COR-L47 (cell line): ENCODE measurements at places on chromosomes 7 and 10.

DNA sequence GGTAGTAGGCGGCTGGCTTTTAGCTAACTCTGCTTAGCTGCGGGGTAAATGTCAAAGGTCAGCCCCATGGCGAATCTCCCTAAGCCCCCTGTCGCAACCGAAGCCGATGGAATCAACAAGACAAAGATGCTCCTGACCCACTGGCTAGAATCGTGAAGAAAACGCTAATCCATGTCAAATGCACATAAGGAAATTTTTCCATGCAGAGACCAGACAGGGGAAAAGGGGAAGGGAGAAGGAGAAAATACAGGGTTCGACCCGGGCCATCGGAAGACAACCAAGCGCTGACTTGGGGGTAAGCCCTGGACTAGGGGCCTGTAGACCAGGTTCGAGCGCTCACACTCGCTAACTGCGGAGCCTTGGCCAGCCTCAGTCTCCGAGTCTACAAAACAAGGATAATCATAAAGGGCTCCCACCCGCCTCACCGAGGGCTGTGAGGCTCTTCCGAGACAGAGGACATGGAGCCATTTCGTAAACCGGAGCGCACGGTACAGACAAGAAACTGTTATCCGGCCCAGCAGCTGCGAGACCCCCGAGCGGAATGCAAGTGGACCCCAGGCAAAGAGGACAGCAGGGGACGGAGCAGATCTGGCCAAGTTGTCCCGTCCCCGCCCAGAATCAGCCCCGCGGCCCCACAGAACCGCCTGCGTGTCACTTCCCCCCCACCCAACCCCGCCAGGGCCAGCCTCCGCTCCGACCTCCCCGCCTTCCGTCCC, 507 bp downstream of the SAR1A start:
- no peak for DNase-seq

- DNase-seq = no peak
These were observed 75.1 kb downstream of the EMX2 start for GRCh38 chr10:117617659-117618058.

- DNase-seq = no peak
These were observed 53.9 kb downstream of the PIK3CG start for GRCh38 chr7:106918991-106919390.

DNA sequence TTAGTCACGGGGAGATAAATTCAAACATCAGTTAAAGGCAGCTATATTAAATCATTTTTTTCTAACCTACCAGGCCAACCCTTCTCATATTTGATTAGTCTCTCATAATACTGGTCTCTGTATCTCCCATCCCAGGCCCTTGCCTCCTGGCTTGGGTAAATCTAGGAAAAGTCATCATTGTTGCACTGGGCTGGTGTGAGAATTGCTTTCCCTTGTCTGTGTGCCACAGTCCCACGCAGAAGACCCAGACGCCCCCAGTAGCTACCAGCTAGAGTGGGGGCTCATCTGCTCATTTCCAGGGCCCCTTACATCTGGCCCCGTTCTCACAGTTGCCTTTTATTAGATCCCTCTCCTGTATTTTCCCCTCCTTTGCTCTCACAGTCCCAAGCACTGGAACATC, 67.6 kb upstream of the VIPR2 start:
- DNase-seq = no peak

GRCh38 chr7:50648076-50648475, 82.9 kb upstream of the DDC start:
- no peak for DNase-seq

DNA sequence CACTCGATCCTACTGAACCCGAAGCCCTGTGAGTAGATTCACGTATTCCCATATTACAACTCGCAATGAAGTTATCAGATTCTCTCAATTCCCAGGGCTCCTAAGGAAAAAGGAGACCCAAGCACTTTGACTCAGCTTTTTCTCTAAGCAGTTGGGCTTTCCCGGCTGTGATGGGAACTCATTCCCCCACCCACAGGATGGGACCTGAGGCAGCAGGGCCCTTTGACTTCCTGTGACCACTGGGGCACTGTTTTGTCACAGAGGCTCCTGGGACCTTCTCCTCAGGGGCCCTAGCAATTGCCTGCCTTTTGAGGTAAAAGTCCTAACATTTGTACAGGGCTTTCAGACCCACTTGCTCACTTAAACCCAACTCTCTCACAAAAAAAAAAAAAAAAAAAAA, 122.8 kb upstream of the PDLIM1 start:
- DNase-seq = no peak

DNA sequence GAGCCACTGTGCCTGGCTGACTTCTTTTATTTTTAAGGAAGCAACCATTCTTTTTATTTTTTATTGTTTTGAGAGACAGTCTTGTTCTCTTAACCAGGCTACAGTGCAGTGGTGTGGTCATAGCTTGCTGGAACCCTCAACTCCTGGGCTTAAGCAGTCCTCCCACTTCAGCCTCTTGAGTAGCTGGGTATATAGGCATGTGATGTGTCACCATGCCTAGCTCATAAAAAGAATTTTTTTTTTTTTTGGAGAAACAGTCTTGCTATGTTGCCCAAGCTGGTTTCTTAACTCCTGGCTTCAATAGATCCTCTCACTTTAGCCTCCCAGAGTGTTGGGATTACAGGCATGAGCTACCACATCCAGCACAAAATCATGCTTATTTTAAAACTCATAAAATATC, 5.8 kb downstream of the MCU start:
- DNase-seq = no peak

GRCh38 chr10:50437248-50437647, 185.9 kb upstream of the ASAH2 start:
- no peak for DNase-seq

- no peak for DNase-seq
These were observed 1.1 kb downstream of the JAKMIP3 start for GRCh38 chr10:132066812-132067211.

- no peak for DNase-seq
These were observed 17.6 kb upstream of the PANK1 start for GRCh38 chr10:89662596-89662995.

DNA sequence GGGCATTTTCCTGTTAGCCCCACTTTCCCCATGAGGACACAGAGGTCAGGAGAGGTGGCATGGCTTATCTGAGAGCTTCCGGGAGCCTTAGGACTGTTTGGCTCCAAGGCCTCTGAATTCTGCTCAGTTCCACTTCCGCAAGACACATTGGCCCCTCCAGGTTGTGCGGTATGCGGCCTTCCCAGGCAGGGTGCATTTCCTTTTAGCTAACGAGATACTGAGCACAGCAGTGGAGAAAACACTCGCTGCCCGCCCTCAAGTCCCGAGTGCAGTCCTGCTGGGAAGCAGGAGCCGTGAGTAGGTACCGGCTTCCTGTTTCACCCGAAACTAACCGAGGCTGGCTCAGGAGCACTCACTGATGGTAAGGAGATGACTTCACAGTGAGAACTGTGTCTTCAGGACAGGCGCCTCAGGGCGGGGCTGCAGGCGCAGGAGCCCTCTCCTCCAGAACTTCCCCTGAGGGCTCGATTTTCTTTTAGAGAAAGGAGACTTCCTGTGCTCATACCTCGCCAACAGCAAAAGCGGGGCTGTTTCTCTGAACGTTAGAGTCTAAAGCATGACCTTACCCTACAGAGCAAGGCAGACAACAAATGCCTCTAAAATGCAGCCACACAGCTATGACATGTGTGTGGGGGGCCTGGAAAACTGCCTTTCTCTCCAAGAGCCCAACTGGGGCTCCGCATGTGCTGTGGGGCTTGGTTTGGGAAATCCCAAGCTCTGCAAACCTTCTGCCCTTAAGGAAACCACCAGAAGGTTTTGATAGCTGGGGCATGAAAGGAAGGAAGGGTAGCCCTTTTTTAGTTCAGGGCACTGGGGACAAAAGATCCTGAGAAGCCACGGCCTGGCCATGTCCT, 25.9 kb downstream of the RGS10 start:
- DNase-seq = no peak

- DNase-seq = no peak
These were observed 143.2 kb downstream of the NRCAM start for GRCh38 chr7:108313086-108313485.

- DNase-seq = no peak
These were observed 215.2 kb downstream of the RPS24 start for GRCh38 chr10:78248651-78249464.
